ENCODE measurements at places on chromosomes 1 and 21. TPM values are rescaled to one million over a fixed set of nuclear protein-coding genes. Genes with fewer than 3 reads are reported as not detected.

The LIN9 gene
- total RNA-seq: 21.9 TPM

The NTMT2 gene
- total RNA-seq: not detected

The VHLL gene
- 1.1 TPM for total RNA-seq

DNA sequence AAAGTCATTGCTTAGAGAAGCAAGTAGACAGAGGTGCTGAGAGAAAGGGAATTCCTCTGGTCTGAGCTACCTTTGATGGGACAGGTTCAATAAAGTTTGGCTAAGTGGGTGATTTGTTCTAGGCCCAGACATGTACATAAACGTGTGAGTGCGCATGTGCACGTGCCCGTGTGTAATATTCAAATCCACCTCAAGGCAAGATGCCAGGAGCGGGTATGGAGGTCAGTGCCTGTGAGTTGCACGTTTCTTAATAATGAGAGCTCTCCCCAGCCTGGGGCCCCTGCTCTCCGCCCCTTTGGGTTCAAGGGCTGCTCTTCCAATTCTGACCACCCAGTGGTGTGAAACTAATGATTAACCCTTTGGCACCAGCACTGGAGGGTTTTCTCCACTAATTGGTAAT is 53.8 kb upstream of the LMO4 start:
- DNase-seq: no peak
- H3K4me3 ChIP-seq: no peak overlapping the region
- H3K4me1 ChIP-seq: no peaks in the 10 kb centered on the region

GRCh38 chr1:247322442-247322841 is 9.2 kb downstream of the ZNF496 start:
- no peaks in the 10 kb centered on the region for H3K27me3 ChIP-seq
- no peak overlapping the region for H3K4me3 ChIP-seq
- peaks cover 74% of the 10 kb centered on the region for H3K36me3 ChIP-seq
- H3K27ac ChIP-seq: no peak overlapping the region
- no peak for DNase-seq
- no peaks in the 10 kb centered on the region for H3K4me1 ChIP-seq

- H3K4me3 ChIP-seq: no peak overlapping the region
- DNase-seq: no peak
- peaks cover 7% of the 10 kb centered on the region for H3K27me3 ChIP-seq
- H3K27ac ChIP-seq: no peak overlapping the region
- H3K36me3 ChIP-seq: no peaks in the 10 kb centered on the region
- H3K4me1 ChIP-seq: no peaks in the 10 kb centered on the region
Observed at GRCh38 chr21:17406202-17406601, 106.6 kb upstream of the CXADR start.

The PM20D1 gene
- not detected for total RNA-seq

- H3K36me3 ChIP-seq: no peaks in the 10 kb centered on the region
- H3K27me3 ChIP-seq: no peaks in the 10 kb centered on the region
- H3K27ac ChIP-seq: no peak overlapping the region
- peak; percentile 78 for DNase-seq
Observed at GRCh38 chr1:222009105-222009730, 267.3 kb upstream of the DUSP10 start.

- no peaks in the 10 kb centered on the region for H3K4me1 ChIP-seq
- DNase-seq: no peak
- H3K27me3 ChIP-seq: no peaks in the 10 kb centered on the region
- H3K4me3 ChIP-seq: no peak overlapping the region
- H3K36me3 ChIP-seq: no peaks in the 10 kb centered on the region
Observed at GRCh38 chr1:30923597-30923996, 15.0 kb upstream of the SDC3 start.

- no peak overlapping the region for H3K4me3 ChIP-seq
- DNase-seq: peak; percentile 19
- no peaks in the 10 kb centered on the region for H3K4me1 ChIP-seq
- H3K36me3 ChIP-seq: no peaks in the 10 kb centered on the region
Observed at GRCh38 chr1:46996659-46997281, 26.7 kb upstream of the CYP4X1 start.

DNA sequence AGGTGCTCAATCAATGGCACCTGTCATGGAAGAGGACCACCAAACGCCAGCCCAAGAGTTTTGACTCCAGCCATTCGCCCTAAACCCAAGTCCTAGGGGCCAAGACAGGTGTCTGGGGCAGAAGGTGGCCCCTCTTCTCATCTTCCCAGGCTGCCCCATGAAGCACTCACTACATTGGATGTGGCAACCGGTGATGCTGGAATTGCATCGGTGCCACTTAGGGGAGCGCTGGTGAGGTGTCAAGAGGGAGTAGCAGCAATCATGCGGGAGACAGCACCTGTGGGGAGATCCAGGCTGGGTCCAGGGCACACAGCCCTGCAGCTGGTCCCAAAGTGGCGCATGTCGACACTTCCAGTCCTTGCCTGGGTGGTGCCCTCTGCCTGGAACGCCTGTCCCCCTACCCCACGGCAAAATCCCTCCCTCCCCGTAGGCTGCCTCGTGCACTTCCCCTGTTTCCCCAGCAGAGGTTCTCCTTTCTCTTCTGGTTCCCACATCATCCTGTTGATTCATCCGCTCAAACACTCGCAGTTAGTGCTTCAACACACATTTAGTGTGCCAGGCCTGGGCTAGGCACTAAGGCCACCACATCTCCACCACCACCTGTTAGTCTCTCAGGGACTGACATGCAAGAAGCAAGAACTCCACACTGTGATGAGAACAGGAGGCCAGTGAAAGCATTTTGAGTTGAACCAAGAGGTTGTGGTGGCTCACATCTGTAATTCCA is 18.5 kb downstream of the PLA2G2D start:
- peaks cover 24% of the 10 kb centered on the region for H3K4me1 ChIP-seq
- H3K4me3 ChIP-seq: no peak overlapping the region
- H3K27ac ChIP-seq: no peak overlapping the region
- no peaks in the 10 kb centered on the region for H3K36me3 ChIP-seq
- H3K27me3 ChIP-seq: no peaks in the 10 kb centered on the region

The HPCA gene
- total RNA-seq: not detected

DNA sequence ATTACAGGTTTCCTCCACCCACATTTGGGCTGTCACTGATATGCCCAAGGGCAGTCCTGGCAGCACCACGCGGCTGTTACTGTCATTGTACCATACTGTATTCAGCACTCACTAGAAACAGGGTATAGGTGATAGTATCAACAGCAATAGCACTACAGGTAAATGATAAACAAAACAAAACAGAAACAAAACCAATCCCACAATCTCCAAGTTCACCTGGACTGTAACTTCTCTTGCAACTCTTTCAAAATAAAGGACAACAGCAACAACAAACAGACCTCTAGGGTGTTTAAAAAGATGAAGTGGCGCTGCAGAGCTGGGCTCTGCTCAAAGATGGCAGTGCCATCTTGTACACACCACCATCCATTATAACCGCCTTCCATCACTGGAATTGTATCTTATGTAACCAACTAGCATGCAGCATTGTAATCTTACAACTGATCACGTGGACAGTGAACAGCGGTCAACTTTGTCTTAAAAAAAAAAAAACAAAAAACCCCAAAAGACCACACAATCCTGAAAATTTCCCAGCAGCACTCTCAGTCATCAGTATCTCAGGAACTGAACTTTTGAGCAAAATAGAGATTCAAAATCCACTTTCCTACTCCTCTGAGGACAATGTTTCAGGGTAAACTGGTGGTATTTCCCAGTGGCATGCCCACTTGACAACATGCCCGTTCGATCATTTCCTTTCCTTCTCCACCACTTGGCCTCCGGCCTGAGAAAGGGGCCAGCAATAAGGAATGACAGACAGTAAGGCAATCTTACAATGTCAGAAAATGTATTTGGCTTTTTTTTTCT is 3.8 kb downstream of the IRF2BP2 start:
- peak overlapping the region; percentile 78 for H3K4me3 ChIP-seq
- peak overlapping the region; percentile 96 for H3K27ac ChIP-seq
- DNase-seq: peak; percentile 44
- peaks cover 57% of the 10 kb centered on the region for H3K36me3 ChIP-seq
- H3K27me3 ChIP-seq: no peaks in the 10 kb centered on the region

- no peak for DNase-seq
- no peak overlapping the region for H3K4me3 ChIP-seq
- no peak overlapping the region for H3K27ac ChIP-seq
- no peaks in the 10 kb centered on the region for H3K27me3 ChIP-seq
Observed at GRCh38 chr1:113660088-113660487, 99.2 kb downstream of the PHTF1 start.

DNA sequence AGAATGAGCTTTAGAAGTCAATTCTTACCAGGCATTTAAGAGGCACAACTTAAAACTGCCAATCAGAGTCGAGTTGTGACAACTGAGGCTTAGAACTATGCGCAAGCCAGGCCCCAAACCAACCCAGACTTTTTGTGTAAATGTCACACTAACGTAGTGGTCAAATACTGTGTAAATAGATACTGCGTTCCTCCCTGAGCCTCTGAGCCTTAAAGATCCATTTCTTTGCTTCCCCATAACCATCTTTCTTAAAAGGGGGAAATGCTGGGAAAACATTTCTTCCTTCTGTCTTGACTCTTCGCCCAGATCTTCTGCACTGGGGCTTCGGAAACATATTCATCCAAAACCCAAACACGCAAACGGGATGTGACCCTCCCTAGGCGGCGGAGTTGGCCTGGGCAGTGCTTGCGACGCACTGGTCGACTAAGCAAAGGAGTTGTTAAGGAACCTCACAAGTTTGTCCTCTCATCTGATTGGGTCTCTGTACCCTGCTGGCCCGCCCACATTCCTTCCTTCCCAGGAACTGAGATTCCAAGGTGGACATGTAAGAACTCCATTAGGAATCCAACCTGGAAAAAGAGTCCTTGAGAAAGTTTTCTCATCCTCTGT is 2.6 kb downstream of the ADAMTS5 start:
- H3K27ac ChIP-seq: no peak overlapping the region
- no peak for DNase-seq
- no peaks in the 10 kb centered on the region for H3K36me3 ChIP-seq
- H3K4me3 ChIP-seq: no peak overlapping the region
- no peaks in the 10 kb centered on the region for H3K4me1 ChIP-seq

The DAB1 gene
- total RNA-seq: not detected

- peak; percentile 71 for DNase-seq
- no peaks in the 10 kb centered on the region for H3K27me3 ChIP-seq
- H3K36me3 ChIP-seq: no peaks in the 10 kb centered on the region
- peak within 1 kb of the TSS; percentile 84 for H3K4me3 ChIP-seq
- H3K4me1 ChIP-seq: peaks cover 11% of the 10 kb centered on the region
Observed at GRCh38 chr1:234478481-234479309, at the start of gene TARBP1. Gene TARBP1 (minus strand): TSS chr1:234479179. CDS start chr1:234479103, 76 bp downstream.

DNA sequence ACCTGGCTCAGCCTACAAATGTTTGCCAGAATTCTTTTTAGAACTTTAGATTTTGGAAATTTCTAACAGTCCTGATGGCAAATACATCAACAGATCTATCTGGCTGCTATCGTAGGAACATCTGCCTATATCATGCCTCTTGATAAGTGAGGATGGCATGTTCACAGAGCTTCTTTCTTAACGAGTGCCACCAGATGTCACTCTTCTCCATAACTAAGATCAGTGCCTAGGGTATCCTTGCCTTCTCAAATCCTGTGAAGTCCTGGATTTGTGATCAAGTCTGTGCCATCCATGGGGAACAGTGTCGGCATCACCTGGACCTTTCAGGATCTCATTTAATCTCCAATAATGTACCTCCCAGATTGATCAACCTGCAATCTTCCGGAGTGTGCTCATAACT is 36.5 kb upstream of the CD5L start:
- peak; percentile 67 for DNase-seq
- no peaks in the 10 kb centered on the region for H3K36me3 ChIP-seq
- H3K27ac ChIP-seq: no peak overlapping the region
- H3K27me3 ChIP-seq: peaks cover 32% of the 10 kb centered on the region
- H3K4me3 ChIP-seq: no peak overlapping the region

DNA sequence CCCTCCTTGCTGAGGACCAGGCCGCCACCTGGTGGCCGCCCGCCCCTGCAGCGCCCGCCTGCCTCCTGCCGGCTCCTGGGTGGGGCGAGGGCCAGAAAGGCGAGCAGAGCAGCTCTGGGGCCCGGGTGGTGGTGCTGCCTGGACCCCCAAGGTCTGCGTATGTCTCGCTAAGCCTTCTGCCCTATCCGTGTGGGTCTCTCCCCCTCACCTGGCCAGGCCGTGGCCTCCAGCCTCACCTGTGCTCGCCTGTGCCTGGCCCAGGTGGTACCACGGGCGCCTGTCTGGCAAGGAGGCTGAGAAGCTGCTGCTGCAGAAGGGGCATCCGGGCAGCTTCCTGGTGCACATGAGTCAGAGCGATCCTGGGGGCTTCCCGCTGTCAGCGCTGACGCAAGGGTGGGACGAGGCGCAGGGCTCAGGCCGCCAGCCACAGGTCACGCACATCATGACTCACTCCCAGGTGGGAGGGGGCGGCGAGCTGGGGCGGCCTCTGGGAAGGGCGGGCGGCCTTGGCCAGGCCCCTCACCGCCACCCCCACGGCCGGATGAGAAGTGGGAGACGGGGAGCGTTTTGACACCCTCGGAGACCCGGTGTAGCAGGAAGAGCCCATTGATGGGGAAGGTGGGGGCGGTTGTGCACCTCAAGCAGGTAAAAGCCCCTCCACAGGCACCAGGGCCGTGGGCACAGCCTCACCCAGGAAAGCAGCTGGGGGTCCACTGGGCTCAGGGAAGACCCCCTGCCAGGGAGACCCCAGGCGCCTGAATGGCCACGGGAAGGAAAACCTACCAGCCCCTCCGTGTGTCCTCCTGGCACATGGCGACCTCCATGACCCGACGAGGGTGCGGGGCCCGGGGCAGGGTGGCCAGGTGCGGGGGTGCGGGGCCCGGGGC is 9.9 kb downstream of the RNF223 start:
- H3K27me3 ChIP-seq: no peaks in the 10 kb centered on the region
- H3K4me1 ChIP-seq: peaks cover 61% of the 10 kb centered on the region
- DNase-seq: peak; percentile 91
- peak overlapping the region; percentile 87 for H3K27ac ChIP-seq
- peak overlapping the region; percentile 59 for H3K4me3 ChIP-seq

The CFAP107 gene
- total RNA-seq: not detected

- H3K4me1 ChIP-seq: no peaks in the 10 kb centered on the region
- no peaks in the 10 kb centered on the region for H3K27me3 ChIP-seq
- no peak overlapping the region for H3K4me3 ChIP-seq
Observed at GRCh38 chr1:85683292-85684025, 24.8 kb downstream of the ZNHIT6 start.

- no peaks in the 10 kb centered on the region for H3K4me1 ChIP-seq
- H3K27ac ChIP-seq: no peak overlapping the region
- H3K27me3 ChIP-seq: no peaks in the 10 kb centered on the region
- no peak overlapping the region for H3K4me3 ChIP-seq
- no peak for DNase-seq
Observed at GRCh38 chr21:35843911-35844667, 216.2 kb downstream of the SETD4 start.

The LRRIQ3 gene
- total RNA-seq: 0.95 TPM

The TNFRSF8 gene
- total RNA-seq: not detected

- no peak overlapping the region for H3K27ac ChIP-seq
- H3K36me3 ChIP-seq: no peaks in the 10 kb centered on the region
- H3K27me3 ChIP-seq: peaks cover 13% of the 10 kb centered on the region
- peak overlapping the region; percentile 8 for H3K4me3 ChIP-seq
- peaks cover 14% of the 10 kb centered on the region for H3K4me1 ChIP-seq
- peak; percentile 100 for DNase-seq
Observed at GRCh38 chr1:200075938-200076546, 48.5 kb downstream of the NR5A2 start.

- no peaks in the 10 kb centered on the region for H3K4me1 ChIP-seq
- H3K27ac ChIP-seq: no peak overlapping the region
- 0 out of 2 replicates have a peak, but pooled peaks cover 3% of the 10 kb centered on the region for H3K27me3 ChIP-seq
- no peak for DNase-seq
- H3K4me3 ChIP-seq: no peak overlapping the region
Observed at GRCh38 chr1:69639159-69639558, 71.4 kb downstream of the LRRC7 start.

GRCh38 chr21:43597052-43597451 is 62.2 kb downstream of the HSF2BP start:
- H3K4me3 ChIP-seq: no peak overlapping the region
- no peaks in the 10 kb centered on the region for H3K36me3 ChIP-seq
- peaks cover 55% of the 10 kb centered on the region for H3K4me1 ChIP-seq
- no peaks in the 10 kb centered on the region for H3K27me3 ChIP-seq
- H3K27ac ChIP-seq: peak overlapping the region; percentile 28

Data from PC-3 (cell line).